Stimulated activated CD8-positive, alpha-beta memory T cell treated with anti-CD3 and anti-CD28 coated beads, Interleukin-4, amount 100 ng/mL, for 48 hours (primary cell): ENCODE measurements at places on chromosomes 2 and 18.
A peak's percentile ranks its signal among the peaks of the same experiment; 100 is the strongest.

DNA sequence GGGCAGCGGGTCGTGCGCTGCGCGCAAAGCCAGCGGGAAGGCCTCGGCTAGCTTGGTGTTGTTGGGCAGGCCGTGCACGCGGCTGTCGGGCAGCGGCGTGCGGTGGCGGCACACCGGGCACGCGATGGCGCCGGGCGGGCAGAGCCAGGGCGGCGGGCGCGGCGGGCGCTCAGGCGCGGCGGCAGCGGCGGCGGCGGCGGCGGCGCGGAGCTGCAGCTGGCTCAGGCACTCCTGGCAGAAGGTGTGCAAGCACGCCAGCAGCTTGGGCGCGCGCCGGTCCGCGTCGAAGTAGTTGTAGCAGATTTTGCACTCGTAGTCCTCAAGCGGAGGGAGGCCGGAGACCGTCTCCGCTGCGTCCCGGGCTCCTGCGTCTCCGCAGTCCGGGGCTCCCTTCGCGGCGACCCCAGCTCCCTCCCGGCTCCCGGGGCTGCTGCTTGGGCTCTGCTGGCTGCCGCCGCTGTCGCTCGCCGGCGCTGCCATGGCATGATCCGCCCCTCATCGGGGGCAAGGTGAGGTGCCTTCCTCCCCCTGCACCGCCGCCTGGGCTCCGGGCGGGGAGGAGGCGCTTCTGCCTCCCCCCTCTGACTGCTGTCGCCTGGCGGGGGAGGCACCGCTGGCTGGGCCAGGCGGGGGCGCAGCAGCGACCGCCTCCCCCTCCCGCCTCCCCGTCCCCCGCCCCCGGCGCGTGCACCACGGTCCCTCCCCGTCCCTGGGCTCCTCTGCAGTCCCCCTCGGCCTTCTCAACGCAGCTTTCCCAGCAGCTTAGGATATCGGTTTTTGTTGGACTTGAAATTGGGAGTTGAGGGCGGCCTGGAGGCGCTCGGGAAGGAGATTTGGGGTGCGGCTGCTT lies 21.0 kb upstream of the PAX3 start:
- DNase-seq: peak; percentile 40

- DNase-seq: no peak
These were observed 6.2 kb downstream of the PRKD3 start for GRCh38 chr2:37318401-37318800.

DNA sequence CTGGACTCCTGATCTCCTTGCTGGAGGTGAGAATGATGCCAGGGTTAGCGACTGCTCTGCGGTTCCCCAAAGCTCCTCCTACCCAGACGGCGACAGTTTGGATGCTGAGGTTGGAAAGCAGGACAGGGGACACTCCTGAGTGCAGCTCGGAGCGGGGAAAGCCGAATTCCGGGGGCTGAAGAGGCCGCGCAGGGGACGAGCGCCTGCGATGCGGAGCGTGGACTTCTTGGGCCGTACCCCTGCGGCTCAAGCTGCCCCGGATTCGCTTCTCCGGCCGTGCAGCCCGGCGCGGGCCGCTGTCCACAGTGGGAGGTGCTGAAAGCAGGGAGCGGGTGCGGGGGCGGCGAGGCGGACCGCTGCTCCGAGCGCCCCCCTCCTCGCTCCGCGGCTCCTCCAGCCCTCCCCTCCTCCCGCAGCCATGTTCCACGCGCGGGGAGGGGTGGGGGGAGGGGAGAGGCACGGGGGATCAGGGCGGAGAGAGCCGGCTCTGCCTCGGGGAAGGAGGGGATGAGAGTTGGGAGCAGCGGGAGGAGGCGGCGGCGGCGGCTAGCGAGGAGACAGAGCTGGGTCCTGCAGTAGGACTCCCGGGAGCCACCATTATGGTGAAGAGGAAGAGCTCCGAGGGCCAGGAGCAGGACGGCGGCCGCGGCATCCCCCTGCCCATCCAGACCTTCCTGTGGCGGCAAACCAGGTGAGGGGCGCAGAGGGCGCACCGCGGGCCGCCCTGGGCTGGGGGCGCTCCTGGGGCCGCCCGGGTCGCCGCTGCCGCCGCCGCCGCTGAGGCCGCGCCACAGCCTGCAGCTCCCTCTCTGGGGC lies at the start of gene UNC80:
Gene UNC80, plus strand, starts transcription at position 359 of the 816 bp plus-strand sequence. Its CDS starts 241 bp downstream, at position 600.
- DNase-seq: peak; percentile 43

- DNase-seq: no peak
These were observed 641.7 kb downstream of the CBLN2 start for GRCh38 chr18:71902482-71902881.

GRCh38 chr2:228703152-228703551 lies 521.7 kb upstream of the SPHKAP start:
- no peak for DNase-seq

DNA sequence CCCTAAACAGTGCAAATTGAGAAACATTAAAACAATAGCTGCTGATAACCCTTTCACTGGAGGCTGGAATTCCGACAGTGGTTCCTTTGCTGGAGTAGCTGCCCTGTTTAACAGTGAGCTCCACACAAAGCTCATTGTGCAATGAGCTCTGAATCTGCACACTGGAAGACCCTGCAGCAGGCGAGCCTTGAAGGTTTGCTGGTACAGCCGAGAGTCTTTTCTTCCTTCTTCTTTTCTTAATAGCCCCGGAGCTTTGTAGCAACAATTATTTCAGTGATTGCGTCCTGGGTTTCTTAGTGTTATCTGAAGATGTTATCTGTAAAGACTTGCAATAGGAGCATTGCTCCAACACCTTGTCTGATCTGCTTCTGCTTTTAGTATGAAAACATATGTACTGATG lies 50.8 kb upstream of the CXCR4 start:
- no peak for DNase-seq

GRCh38 chr2:88659538-88659915 lies 31.9 kb upstream of the RPIA start:
- no peak for DNase-seq

- DNase-seq: no peak
These were observed 165.9 kb upstream of the PGAP1 start for GRCh38 chr2:197092431-197092830.

DNA sequence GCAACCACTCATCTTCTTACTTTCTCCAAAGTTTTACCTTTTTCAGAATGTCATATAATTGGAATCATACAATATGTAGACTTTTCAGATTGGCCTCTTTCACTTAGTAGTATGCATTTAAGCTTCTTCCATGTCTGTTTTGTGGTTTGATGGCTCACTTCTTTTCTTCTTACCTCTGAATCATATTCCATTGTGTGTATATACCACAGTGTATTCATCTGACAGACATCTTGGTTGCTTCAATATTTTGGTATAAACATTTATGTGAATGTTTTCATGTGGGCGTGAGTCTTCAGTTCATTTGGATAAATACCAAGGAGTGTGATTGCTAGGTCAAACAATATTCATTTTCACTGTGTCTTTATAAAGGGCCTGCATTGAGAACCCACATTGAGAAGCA lies 136.1 kb upstream of the NOSTRIN start:
- no peak for DNase-seq

GRCh38 chr2:192585418-192585817 lies 390.7 kb upstream of the TMEFF2 start:
- no peak for DNase-seq

DNA sequence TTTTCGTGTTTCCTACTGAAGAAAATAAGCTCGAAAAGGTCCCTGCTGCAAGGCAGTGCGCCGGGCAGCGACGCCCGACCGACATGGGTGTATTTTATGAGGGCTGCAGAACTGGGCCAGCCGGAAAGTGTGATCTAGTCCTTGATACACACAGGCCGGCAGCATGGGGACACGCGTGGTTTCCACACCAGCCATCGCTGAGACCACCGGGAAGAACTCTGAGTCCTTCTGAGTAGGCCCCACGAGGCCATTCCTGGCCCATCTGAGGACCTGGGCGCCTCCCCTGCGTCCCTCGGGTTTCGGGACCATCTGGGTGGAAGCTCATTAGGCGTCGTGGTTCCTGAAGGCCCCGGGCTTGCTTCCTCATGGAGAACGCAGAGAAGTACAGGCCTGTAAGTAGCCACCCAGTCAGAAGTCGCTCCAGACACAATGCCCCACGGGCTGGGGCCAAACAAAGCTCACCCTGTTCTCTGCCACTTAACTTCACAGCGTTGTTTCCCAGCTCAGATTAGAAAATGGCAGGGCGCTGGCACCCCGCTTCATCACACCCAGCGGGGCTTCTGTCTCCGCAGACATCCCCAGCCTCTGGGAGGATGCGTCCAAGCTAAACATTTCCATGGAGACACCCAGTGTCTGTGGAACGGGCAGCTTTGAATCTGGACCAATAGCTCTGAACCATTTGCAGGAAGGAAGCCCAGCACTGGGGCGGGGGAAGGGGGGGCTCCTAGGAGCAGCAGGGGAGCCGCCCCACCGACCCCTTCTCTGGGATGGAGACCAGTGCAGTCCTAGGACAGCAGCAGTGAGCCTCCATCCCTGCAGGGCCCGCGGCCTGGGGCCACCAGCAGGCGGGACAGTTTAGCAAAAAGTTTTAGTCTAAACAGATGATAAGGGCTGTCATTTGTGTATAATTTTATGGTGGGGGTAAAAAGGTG lies 2.4 kb downstream of the NFATC1 start:
- no peak for DNase-seq

DNA sequence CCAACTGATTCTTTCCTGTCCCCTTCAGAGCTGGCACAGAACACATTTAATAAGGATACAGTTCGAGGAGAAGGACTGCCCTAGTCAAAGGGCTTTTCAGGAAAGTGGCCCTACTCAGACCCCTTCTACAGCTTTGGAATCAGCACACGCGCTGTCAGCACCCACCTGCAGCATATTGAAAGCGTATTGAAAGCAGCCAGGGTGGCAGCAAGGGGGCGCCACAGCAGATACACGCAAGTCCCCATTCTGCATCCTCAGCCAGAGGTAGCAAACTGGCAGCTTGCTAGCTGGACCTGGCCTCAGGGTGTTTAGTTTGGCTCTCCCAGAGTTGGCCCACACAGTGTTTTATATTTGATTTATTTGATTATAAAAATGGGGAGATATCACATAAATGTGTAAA lies 101.0 kb upstream of the NT5C1B start:
- peak; percentile 24 for DNase-seq

GRCh38 chr18:75003039-75003438 lies 205.9 kb downstream of the PTGR3 start:
- no peak for DNase-seq

- DNase-seq: no peak
These were observed 48.6 kb downstream of the GYPC start for GRCh38 chr2:126704434-126705160.
